NCI-H2081 (cell line): ENCODE measurements at places on chromosomes 13 and 19.

DNA sequence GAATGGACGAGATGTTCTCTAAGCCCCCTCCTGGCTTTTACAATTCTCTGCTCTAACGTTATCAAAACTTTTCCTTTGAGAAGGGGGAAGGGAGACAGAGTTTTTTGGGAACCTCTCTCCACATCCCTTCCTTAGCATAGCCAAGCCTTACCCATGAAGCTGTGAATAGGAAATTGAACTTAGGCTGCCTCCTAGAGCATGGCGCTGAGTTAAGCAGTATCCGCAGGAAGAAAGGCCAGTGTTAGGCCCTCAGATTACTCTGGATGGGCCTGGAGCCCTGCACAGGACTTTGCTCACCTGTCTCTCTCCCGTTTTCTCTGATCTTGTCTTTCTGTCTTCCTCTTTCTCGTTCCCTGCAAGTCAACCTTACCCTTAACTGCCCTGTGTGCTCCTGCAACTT, 39.6 kb downstream of the CYP2B6 start:
- DNase-seq = no peak

- no peak for DNase-seq
Measured at GRCh38 chr13:24074678-24075077, 85.8 kb upstream of the SPATA13 start.

- no peak for DNase-seq
Measured at GRCh38 chr19:16316506-16316882, 8.1 kb upstream of the KLF2 start.

DNA sequence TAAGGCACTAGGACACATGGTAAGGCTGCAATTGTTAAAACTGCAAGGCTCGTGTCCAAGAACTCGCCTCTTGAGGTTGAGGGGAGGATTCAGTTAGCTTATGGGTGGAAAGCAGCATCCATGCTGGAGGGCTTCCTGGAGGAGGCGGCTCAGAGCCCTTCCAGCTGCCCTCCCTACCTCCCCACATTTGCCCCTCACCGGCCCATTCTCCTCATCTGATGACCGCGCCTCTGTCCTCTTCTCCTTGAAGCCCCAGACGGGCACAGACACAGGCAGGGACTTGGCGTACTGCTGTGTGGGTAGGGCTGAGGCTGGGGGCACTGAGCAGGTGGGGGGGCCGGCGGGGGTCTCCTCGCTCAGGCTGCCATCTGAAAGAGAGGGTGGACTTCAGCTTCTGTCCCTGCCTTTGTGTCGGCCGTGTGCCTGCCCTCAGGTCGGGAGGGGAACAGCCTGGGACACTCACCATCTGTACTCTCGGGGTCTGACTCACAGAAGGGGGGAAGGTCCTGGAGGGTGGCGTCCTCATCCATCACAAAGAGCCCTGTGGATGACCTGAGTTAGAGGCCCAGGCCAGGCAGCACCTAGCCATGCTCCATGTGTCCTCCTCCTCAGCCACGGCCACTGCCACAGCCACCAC, 4.1 kb upstream of the PNKP start:
- no peak for DNase-seq

DNA sequence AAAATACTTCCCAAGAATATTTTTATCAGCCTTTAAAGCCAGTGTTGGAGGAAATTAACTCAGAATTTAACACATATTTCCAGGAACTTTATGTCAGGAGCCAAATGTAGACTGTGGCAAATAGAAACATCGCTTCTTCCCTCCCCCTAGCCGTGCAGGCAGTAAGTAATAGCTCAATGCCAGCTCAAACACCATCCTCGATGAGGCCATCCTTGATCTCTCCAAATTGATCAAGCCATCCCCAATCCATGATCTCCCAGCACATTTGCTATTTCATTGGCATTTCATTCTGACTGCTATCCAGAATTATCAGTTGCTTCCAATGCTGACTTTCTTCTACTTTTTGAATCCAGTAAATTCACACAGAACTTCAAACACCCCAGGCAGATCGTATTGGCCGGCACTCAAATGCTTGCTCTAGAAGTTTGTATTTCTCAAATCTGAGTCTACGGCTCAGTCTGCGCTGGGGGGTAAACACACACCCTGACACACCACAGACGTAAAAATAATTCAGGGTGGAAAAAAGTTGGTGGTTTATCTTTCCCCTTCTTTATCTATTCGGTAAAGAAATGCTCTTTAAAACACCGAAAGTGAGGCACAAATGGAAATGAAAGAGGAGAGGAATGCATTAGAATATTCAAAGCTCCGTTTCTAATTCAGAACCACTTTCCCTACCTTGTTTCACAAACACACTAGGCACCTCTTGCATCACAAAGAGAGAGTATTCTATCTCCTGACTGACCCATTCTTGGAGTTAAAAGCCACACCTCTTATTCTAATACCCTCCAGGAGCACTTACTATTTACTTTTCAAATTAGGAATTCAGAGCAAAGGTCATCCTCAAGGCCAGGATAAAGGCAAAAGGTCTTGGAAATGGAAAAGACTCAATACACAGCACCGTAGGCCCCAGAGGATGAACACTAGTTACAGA, 991 bp downstream of the OBI1 start:
- no peak for DNase-seq

GRCh38 chr19:45361608-45362007, 8.8 kb downstream of the ERCC2 start:
- DNase-seq = no peak

DNA sequence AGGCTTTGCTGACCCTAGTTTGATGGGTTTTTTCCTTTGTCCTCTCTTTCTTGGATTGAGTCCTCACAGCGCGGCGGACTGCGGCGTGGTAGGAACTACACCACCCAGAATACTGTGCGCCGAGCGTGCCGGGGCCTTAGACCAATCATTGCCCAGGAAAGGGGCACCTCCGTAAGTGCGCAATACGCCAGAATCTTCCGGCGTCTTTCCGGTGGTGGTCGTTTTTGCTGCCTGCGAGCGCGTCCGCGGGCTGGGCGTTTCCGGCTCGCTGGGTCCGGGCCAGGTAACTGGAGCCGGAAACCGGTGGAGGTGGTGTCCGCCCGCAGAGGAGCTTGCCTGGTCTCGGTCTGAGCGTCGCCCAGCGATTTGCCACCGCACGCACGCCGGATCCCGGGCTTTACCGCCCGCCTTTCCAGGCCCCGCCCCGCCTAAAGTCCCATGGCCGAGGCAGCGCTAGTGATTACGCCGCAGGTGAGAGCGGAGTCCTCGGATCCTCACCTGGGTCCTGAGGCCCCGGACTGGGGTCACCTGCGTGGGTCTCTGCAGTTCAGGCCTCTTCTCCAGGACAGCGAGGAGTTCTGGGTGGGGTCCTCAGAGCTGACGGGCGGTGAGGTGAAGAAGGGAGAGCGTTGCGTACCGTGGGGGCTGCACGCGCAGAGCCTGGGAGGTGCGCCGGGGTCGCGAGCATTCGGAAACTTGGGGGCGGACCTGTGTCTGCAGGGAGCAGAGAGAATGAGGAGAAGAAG, at the start of gene ZNF549:
TSS of gene ZNF549 (plus strand) at position 221 of the 746 bp plus-strand sequence. CDS start at position 439, 218 bp downstream.
- DNase-seq = peak; percentile 97

DNA sequence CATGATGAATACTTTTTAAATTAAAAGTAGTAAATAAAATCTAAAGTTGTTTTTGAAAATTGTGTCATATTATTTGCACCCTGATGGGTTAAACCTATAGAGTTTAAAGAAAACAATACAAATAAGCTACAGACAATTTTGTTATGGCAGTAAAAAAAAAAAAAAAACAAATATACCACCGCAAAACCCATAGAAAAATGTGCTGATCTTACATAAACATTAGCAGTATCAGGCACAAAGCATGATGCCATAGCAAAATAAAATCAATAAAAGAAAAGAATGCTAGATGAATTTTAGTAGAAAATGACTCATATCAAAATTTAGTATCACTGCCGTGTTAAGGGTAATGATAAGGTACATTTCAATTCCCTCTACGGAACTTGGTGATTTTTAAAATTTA, 826.0 kb downstream of the SLITRK1 start:
- DNase-seq = no peak

- DNase-seq = no peak
Measured at GRCh38 chr13:37492075-37492474, 106.5 kb downstream of the POSTN start.

- no peak for DNase-seq
Measured at GRCh38 chr13:86567119-86567518, 767.9 kb upstream of the SLITRK6 start.

DNA sequence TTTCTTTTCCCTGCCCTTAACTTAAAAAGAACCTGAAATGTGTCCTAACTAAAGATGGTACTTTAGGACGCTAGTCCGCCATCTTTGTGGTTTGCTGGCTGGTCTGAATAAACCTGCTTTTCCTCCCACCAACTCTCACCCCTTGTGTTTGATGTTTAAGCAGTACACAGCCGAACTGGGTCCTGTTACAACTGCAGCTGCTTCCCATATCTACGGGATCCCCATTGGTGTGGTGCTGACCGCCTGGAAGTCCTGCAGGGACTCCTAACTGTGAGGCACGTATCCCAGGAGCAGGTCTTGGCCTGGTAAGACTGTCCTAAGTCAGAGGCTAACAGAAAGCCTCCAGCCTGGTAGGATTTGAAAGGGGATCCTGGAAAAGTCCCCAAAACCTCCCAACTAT, 40.9 kb upstream of the VSTM2B start:
- DNase-seq = no peak

GRCh38 chr13:76848596-76848995, 37.6 kb downstream of the KCTD12 start:
- peak; percentile 18 for DNase-seq

- no peak for DNase-seq
Measured at GRCh38 chr19:12581100-12581499, 29.5 kb downstream of the ZNF490 start.

- no peak for DNase-seq
Measured at GRCh38 chr13:100356889-100357288, 231.7 kb downstream of the GGACT start.

DNA sequence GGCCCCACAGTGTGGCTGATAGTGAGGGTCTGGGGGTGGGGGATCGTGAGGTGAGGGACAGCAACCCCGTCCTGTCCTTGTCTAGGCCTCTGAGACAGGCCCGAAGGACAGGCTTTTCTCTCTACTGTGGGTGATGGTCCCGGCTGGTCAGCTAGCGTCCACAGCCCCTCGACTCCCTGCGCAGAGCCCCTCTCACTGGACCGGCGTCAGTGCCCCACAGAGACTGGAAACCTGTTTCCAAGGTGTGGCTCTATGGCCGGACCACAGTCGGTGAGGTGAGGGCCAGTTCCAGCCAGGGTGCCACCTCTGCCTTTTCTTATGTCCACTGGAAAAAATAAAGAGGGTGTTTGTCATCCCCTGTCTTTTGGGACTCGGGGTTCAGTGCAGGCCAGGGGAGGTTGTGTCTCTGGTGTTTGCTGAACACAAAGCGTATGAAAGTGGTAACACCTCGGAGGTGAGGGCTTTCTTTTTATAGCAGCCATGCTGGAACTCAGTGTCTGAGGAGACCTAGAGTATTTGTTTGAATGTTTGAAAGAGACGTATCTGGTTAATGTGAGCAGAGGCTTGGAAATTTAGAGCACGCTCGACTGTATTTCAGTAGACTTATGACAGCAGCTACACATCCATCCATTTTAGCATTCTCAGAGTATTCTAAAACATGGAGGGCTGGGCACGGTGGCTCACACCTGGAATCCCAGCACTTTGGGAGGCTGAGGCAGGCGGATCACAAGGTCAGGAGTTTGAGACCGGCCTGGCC, 22.8 kb downstream of the ATP11A start:
- no peak for DNase-seq

DNA sequence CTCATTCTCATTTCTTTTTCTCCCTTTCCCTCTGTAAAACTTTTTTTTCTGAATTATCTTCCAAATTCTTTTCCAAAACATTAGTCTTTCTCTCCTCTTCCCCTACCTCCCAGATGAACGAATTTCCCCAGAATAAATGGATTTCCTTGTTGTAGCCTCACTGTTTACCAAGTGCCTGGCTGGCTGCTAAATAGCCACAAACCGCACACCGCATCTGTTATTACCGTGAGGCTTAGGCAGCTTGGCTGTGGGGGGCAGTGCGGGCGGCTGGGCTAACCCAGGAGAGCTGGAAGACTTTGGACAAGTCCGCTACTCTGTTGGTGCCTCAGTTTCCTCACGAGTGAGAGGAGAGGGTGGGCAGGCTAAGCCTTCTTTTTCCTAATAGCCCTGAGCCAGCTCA, 10.7 kb downstream of the IL17D start:
- DNase-seq = no peak

DNA sequence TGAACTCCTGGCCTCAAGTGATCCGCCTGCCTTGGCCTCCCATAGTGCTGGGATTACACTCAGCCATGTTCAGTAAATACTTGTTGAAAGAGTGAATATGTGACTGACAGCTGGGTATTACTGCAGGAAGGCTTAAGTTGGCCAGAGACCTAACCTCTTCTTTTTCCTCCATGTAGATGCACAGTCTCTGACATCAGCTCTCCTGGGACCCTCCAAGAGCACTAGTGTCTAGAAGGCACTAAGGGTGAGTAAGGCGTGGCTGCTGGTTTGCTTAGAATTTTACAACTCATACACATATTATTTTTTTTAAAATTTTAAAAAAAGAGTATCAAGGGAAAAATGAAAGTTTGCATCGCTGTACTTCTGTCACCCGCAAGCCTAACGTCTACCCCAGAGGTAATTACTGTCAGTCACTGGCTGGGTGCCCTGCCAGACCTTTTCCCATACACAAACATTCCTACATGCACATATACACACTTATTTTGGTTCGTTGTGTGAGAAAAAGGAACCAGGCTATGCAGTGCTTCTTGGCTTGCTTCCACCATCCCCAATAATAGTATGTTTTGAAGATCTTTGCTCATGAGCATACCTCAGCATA, 122.0 kb downstream of the SIPA1L3 start:
- DNase-seq = no peak

DNA sequence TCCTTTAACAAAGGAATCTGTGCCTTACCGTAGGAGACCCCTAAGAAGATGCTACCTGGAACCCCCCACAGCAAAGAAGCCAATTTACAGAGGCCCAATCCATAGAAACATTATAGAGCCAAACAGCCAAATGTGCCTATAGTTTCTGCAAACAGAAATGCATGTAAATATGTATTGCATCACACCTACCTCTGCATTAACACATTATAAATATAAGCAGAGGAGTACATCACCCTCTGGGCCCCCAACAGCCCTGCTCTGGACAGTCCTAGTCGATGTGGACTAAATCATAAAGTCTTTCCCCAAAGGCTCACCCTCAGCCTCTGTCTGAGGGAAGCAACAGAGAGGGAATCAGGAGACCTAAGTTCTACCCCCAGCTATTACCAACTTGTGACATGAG, 25.7 kb downstream of the ZNF541 start:
- no peak for DNase-seq

GRCh38 chr19:6230991-6231448, 48.8 kb downstream of the MLLT1 start:
- no peak for DNase-seq

GRCh38 chr19:10593820-10594637, 6.9 kb upstream of the AP1M2 start:
- DNase-seq = no peak

DNA sequence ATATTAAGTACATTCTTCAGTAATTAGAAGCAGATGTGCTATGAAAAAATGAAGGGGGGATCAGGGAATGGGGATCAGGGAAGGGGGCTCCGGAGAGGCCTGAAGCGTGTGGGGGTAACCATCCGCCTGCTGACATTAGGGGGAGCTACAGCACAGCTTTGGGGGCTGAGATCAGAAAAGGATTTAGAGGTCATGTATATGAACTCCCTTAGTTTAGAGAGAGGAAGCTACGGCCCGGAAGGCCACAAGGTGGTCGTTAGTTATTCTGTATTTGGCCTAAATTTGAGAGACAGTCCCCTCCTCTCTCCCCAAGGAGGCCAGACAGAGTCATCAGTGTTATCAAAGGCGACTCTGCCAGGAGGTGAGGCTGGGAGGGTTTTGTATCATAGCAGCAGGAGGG, 99.0 kb downstream of the TM9SF2 start:
- no peak for DNase-seq

- DNase-seq = no peak
Measured at GRCh38 chr19:29690842-29691241, 24.2 kb downstream of the C19orf12 start.

GRCh38 chr19:55098716-55099556, 18.5 kb downstream of the PPP1R12C start:
- DNase-seq = no peak
